ENCODE measurements at places on chromosomes 13 and 19. TPM values are rescaled to one million over a fixed set of nuclear protein-coding genes. Genes with fewer than 3 reads are reported as not detected.

The MIPEP gene
- total RNA-seq = 10.5 TPM

The ACTMAP gene
- total RNA-seq = 18.2 TPM

The EPSTI1 gene
- total RNA-seq = 150 TPM

The ZNF554 gene
- 1.6 TPM for total RNA-seq

The NCCRP1 gene
- not detected for total RNA-seq

The PINLYP gene
- 19.7 TPM for total RNA-seq

The ZNF559 gene
- total RNA-seq = 14.9 TPM

The GZMM gene
- 76.3 TPM for total RNA-seq

The TMEM150B gene
- 2.4 TPM for total RNA-seq

The PSPN gene
- total RNA-seq = 2.6 TPM

The DENND1C gene
- 113 TPM for total RNA-seq

The C19orf38 gene
- 1.2 TPM for total RNA-seq

The DMKN gene
- not detected for total RNA-seq

The IRGC gene
- total RNA-seq = not detected

The OR7C2 gene
- not detected for total RNA-seq

The LILRB1 gene
- 3.0 TPM for total RNA-seq

The DEDD2 gene
- 35.8 TPM for total RNA-seq

The RASIP1 gene
- not detected for total RNA-seq

The BRME1 gene
- total RNA-seq = 4.4 TPM

The MRPS12 gene
- total RNA-seq = 62.0 TPM

The SPIB gene
- 0.23 TPM for total RNA-seq

The EIF3K gene
- total RNA-seq = 308 TPM

The SIGLEC9 gene
- not detected for total RNA-seq

The UNC13A gene
- 0.02 TPM for total RNA-seq

The GNA15 gene
- 23.7 TPM for total RNA-seq

The KLK4 gene
- not detected for total RNA-seq

The ZNF415 gene
- total RNA-seq = 0.35 TPM

The TEX26 gene
- not detected for total RNA-seq

The ATP4A gene
- total RNA-seq = not detected

The ZNF497 gene
- total RNA-seq = 0.91 TPM

The C2CD4C gene
- not detected for total RNA-seq

The ZNF429 gene
- 6.7 TPM for total RNA-seq

The RASA3 gene
- total RNA-seq = 49.2 TPM

The KMT2B gene
- 79.8 TPM for total RNA-seq

The POU4F1 gene
- total RNA-seq = 0.23 TPM

The TGDS gene
- total RNA-seq = 19.5 TPM

The DIAPH3 gene
- total RNA-seq = 34.7 TPM
